ENCODE measurements at places on chromosomes 2 and 18.

- no peak for DNase-seq
Observed at GRCh38 chr2:18402831-18403230, 157.6 kb downstream of the RDH14 start.

GRCh38 chr2:122034777-122035176, 279.3 kb downstream of the TSN start:
- DNase-seq = no peak

DNA sequence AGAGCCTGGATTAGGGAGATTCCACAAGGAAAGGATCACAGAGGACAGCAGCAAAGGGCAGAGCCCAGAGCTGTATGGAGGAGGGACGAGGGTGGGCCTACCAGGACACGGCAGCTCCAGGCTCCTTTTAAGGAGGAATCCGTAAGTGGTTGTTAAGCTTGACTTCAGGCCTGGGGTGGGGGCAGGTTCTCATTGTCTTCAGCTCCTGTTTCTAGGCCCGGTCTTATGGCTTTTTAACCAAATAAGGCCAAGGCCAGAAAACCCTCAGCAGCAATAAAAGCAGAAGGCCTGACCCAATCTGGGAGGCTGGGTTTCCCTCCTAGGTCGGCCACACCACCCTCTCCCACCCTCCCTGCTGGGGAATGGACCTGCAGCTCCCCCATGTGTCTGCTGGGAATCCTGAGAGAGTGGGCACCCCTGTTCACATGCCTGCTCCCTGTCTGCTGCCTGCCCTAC, 111.2 kb downstream of the PLB1 start:
- no peak for DNase-seq

DNA sequence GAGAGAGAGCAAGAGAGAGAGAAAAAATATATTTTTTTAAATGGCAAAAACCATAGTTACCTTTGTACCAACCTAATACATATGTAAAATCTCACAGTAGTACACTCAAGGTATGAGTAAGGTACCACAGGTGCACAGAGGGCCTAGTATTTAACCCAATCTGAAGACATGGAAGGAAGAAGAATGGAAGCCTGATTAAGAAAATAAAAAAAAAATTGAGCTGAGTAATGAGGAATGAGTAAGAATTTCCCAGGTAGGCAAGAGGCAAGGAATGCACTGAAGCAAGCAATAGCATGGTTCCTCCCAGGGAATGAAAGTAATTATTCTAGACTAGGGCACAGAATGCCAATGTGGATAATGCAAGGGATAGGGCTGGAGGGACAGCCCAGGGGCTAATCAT, 294.2 kb downstream of the FIGN start:
- no peak for DNase-seq

GRCh38 chr2:120279708-120280107, 27.1 kb downstream of the RALB start:
- no peak for DNase-seq

GRCh38 chr2:43161650-43162510, 64.5 kb downstream of the ZFP36L2 start:
- no peak for DNase-seq

GRCh38 chr2:234451242-234451641, 45.6 kb downstream of the ARL4C start:
- DNase-seq = no peak

DNA sequence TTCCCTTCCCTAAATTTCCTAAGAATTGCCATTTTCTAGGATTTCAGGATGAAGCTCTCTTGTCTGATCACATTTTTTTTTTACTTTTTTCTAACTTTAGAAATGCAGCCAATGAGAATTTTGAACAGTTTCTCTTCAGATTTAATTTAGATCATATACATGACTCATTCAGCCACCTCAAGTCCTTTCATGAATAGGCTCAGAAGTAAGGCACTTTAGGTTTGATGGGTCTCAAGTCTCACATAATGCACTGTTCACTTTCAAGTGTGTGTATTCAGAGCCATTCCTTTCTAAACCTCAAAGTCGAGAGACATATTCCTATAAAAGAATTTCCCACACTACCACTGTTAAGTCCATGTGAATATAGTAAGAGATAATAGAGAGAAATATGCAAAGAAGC, 614.1 kb upstream of the VRK2 start:
- no peak for DNase-seq

DNA sequence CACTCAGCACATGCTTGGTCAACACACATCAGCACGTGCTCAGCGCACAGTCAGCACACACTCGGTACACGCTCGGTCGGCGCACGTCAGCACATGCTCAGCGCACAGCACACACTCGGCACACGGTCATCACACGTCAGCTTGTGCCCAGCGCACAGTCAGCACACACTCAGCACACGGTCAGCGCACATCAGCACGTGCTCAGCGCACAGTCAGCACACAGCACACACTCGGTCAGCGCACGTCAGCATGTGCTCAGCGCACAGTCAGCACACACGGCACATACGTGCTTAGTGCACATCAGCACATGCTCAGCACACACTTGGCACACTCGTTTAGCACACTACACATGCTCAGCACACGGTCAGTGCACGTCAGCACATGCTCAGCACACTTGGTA, 49.7 kb upstream of the NFATC1 start:
- DNase-seq = no peak

DNA sequence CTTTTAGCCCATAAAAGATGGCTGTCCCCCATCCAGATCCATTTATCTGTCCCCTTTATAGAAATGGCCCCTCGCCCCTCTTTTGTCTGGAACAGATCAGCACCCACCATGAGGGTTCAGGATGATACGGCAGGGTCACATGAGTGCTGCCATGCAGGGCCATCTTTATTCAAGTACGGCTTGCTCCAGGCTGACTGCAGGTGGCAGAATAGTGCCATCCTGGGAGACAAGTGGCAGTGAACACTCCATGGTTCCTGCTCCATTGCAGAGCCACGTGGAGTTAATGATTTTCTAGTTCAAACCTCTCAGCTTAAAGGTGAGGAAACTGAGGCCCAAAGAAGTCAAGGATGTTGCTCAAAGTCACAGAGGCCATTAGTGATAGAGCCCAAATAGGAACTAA, 180.6 kb downstream of the CLIP4 start:
- no peak for DNase-seq

GRCh38 chr2:11292464-11293255, 51.8 kb downstream of the ROCK2 start:
- DNase-seq = no peak

GRCh38 chr2:150762571-150762970, 275.1 kb upstream of the RND3 start:
- DNase-seq = no peak

- DNase-seq = no peak
Observed at GRCh38 chr2:227818675-227819397, 5.2 kb downstream of the CCL20 start.
